ENCODE measurements at places on chromosomes 13 and 19.

DNA sequence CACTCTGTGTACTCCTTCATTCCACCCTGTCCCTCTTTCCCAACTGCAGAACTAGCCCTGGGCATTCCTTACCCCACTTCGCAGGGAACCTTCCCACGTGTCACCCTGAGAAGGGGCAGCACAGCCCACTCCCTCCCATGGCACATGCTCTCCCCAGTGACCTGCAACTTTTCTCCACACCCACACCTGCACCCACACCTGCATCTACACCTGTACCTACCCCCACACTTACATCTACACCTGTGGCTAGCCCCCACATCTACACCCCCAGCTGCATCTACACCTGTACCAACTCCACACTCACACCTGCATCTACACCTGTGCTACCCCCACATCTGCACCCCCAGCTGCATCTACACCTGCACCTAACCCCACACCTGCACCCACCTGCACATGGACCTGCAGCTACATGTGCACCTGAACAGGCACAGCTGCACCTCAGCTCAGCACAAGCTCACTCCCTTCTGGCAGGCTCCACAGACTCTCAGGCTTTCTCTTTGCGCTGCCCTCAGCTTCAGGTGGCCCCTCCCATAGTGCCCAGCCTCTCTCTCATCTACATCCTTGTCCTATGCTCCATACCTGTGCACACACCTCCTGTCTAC lies 234.1 kb downstream of the TUBA3C start:
- DNase-seq: no peak
- H3K4me1 ChIP-seq: no peaks in the 10 kb centered on the region
- H3K4me3 ChIP-seq: no peak overlapping the region
- no peaks in the 10 kb centered on the region for H3K27me3 ChIP-seq
- H3K27ac ChIP-seq: no peak overlapping the region

DNA sequence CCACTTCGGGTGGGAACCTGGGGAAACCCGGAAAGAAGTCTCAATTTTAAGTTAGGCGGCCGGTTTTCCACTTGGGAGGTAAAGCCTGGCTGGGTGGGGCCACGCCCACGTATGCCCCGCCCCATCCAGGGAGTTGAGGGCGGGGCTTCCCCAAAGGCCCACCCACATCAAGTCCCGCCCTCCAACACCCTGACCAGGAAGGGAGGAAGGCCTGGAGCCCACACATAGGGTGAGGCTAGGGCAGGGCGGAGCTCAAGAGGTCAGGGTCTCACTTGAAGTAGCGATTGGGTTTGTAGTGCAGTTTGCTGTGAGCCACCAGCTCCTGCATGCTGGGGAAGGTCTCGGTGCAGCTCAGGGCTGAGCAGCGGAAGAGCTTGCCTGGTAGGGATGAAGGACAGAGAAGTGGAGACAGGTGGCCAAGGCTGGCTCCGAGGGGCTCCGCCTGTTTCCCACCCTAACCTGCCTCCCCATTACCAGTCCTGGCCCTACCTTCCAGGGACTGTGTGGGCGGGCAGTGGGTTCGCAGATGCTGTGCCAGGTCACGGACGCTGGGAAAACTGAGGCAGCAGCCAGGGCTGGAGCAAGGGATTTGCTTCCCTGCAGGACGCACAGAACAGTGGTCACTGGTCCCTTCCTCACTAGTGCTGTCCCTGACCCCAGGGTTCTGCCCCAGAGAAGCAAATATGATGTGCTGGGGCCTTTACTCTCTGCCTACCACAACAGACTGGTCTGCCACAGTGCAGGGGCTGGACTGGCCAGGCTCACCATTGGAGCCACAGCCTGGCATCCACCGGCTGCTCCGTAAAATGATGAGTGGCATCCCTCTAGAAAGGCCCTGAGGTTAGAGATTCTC lies 1.6 kb downstream of the ZNF414 start:
- no peak overlapping the region for H3K27ac ChIP-seq
- H3K4me3 ChIP-seq: no peak overlapping the region
- H3K27me3 ChIP-seq: no peaks in the 10 kb centered on the region
- H3K4me1 ChIP-seq: peaks cover 7% of the 10 kb centered on the region
- H3K36me3 ChIP-seq: no peaks in the 10 kb centered on the region
- no peak for DNase-seq

- peak overlapping the region; percentile 40 for H3K27ac ChIP-seq
- H3K27me3 ChIP-seq: no peaks in the 10 kb centered on the region
- H3K4me1 ChIP-seq: peaks cover 4% of the 10 kb centered on the region
- H3K36me3 ChIP-seq: no peaks in the 10 kb centered on the region
- DNase-seq: peak; percentile 84
Observed at GRCh38 chr13:83449668-83450395, 432.4 kb downstream of the SLITRK1 start.

DNA sequence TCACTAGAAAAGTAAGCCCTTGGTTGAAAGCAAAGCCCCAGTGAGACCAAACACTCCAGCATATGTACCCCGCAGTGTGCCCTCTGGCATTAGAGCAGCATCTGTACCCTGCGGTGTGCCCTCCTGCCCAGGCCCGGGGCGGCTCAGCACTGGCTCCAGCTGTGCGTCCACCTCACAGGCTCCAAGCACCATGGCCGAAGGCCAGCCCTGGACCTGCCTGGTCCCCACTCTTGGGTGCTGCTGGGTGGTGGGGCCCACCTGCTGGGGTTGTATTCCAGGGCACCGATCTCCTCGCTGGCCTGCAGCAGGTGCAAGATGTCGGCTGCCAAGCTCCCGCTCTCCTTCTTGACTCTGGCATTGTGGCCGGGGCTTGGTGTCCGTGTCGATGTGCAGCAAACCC lies 230.2 kb downstream of the TUBA3C start:
- H3K36me3 ChIP-seq: no peaks in the 10 kb centered on the region
- H3K27me3 ChIP-seq: no peaks in the 10 kb centered on the region
- no peaks in the 10 kb centered on the region for H3K4me1 ChIP-seq
- H3K4me3 ChIP-seq: no peak overlapping the region
- H3K27ac ChIP-seq: no peak overlapping the region

GRCh38 chr19:1360818-1361461 lies 22.8 kb upstream of the NDUFS7 start:
- H3K36me3 ChIP-seq: peaks cover 27% of the 10 kb centered on the region
- H3K27me3 ChIP-seq: no peaks in the 10 kb centered on the region
- peak overlapping the region; percentile 53 for H3K4me3 ChIP-seq
- peak overlapping the region; percentile 91 for H3K27ac ChIP-seq
- peak; percentile 89 for DNase-seq
- H3K4me1 ChIP-seq: peaks cover 54% of the 10 kb centered on the region

GRCh38 chr19:5826531-5827341 lies 12.8 kb downstream of the FUT6 start:
- DNase-seq: no peak
- no peaks in the 10 kb centered on the region for H3K27me3 ChIP-seq
- no peak overlapping the region for H3K4me3 ChIP-seq
- peaks cover 13% of the 10 kb centered on the region for H3K4me1 ChIP-seq
- no peak overlapping the region for H3K27ac ChIP-seq

GRCh38 chr19:29622166-29623070 lies 16.3 kb downstream of the POP4 start:
- H3K4me3 ChIP-seq: no peak overlapping the region
- no peak for DNase-seq
- H3K4me1 ChIP-seq: peaks cover 4% of the 10 kb centered on the region
- H3K27ac ChIP-seq: no peak overlapping the region
- H3K27me3 ChIP-seq: no peaks in the 10 kb centered on the region
- H3K36me3 ChIP-seq: no peaks in the 10 kb centered on the region

GRCh38 chr13:30158774-30159445 lies 148.4 kb downstream of the KATNAL1 start:
- peaks cover 9% of the 10 kb centered on the region for H3K27me3 ChIP-seq
- peak overlapping the region; percentile 48 for H3K27ac ChIP-seq
- H3K4me1 ChIP-seq: peaks cover 10% of the 10 kb centered on the region
- DNase-seq: peak; percentile 84
- H3K4me3 ChIP-seq: no peak overlapping the region

- H3K36me3 ChIP-seq: no peaks in the 10 kb centered on the region
- H3K4me3 ChIP-seq: no peak overlapping the region
- no peak overlapping the region for H3K27ac ChIP-seq
- no peak for DNase-seq
- no peaks in the 10 kb centered on the region for H3K4me1 ChIP-seq
Observed at GRCh38 chr19:38429055-38429810, 3.2 kb upstream of the RASGRP4 start.

DNA sequence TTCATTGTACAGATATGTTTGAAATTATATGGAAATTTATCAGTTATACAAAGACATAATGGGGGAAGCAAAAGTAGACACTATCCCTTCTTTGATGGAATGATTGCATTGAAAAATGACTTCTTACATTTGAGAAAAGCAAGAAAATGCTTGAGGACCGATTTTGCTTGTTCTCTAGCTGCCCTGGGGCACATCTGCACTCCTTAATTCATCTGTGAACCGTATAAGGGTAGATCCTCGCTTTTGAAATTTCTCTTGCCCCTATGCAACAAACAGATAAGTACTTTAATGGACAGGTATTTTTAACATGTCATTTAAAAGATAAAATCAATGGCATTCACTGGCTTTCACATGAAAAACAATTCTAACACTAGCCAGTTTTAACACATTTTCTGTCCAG lies 13.5 kb upstream of the MLNR start:
- H3K27me3 ChIP-seq: no peaks in the 10 kb centered on the region
- H3K4me3 ChIP-seq: no peak overlapping the region
- no peak for DNase-seq
- no peaks in the 10 kb centered on the region for H3K4me1 ChIP-seq

DNA sequence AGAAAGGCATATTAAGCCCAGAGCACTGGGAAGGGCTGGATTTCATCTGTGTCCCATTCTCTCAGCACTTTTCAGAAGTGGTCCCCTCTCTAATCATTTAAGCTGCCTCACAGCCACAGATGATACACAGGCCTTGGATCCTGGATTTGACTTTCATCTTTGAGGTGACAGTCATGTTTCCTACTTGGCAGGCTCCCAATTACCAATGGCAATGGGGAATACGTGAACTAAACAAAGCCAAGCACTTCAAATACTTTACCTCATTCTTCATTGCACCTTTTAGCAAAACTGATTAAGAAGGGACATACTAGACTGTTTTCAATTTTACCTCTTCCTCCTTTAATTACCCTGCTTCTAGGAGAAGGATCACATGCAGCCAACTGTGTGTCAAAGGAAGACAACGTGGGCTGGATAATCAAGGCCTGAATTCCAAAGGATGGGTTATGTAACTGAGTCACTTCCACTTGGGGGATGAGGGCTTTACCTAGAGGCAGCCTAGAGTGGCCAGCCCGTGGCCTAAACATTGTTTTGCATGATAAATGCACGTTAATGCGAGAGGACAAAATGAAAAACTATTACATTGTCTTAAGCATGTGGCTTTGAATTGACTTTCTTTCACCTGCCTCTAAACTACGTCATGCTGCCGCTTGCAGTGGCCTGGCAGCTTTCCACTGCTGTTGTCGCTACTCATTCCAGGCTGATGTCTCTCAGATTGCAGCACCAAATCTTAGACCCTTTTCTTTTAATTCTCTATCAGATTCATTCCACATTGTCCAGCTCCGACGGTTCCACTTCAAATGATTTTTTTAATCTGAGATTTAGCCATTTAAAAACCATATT lies 95.0 kb downstream of the KCTD12 start:
- no peaks in the 10 kb centered on the region for H3K36me3 ChIP-seq
- H3K27me3 ChIP-seq: no peaks in the 10 kb centered on the region
- H3K4me1 ChIP-seq: peaks cover 19% of the 10 kb centered on the region

DNA sequence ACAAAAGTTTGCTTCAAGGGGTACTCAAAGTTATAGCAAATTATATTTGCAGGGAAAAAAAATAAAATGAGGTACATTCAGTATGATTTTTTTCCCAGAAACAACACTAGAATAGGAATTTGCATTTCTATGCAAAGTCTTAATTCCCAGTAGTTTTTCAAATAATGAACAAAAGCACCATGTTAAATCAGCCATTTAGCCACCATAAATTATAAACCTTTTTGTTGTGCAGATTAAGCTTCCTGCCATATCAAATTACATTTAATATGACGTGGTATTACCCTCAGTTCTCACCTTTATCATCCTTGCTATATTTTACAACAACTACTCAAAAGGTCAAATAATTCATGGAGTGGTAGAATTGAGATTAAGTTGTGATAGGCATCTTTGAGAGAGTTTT lies 136.6 kb upstream of the FRY start:
- DNase-seq: no peak
- no peaks in the 10 kb centered on the region for H3K27me3 ChIP-seq
- H3K27ac ChIP-seq: no peak overlapping the region
- H3K4me1 ChIP-seq: no peaks in the 10 kb centered on the region
- no peak overlapping the region for H3K4me3 ChIP-seq

DNA sequence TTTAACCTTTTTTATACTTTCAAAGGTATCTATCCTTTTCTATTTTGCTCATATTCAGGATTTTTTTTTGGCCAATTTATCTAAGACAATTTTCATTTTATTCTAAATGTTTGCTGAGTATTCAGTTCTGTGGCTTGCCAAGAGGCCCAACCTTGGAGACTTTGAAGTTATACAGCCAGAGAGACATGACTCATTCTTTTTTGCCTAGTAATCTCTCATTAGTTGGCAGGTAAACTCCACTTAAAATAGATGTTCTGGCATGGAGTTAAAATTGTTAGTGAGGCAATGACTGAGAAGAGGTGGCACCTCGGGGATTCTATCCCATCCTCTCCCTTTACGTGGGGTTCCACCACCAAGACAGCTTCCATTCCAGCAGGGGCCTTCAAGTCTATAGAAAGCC lies 213.8 kb downstream of the KCTD12 start:
- H3K27me3 ChIP-seq: no peaks in the 10 kb centered on the region
- no peaks in the 10 kb centered on the region for H3K36me3 ChIP-seq
- no peak overlapping the region for H3K27ac ChIP-seq
- no peak overlapping the region for H3K4me3 ChIP-seq

DNA sequence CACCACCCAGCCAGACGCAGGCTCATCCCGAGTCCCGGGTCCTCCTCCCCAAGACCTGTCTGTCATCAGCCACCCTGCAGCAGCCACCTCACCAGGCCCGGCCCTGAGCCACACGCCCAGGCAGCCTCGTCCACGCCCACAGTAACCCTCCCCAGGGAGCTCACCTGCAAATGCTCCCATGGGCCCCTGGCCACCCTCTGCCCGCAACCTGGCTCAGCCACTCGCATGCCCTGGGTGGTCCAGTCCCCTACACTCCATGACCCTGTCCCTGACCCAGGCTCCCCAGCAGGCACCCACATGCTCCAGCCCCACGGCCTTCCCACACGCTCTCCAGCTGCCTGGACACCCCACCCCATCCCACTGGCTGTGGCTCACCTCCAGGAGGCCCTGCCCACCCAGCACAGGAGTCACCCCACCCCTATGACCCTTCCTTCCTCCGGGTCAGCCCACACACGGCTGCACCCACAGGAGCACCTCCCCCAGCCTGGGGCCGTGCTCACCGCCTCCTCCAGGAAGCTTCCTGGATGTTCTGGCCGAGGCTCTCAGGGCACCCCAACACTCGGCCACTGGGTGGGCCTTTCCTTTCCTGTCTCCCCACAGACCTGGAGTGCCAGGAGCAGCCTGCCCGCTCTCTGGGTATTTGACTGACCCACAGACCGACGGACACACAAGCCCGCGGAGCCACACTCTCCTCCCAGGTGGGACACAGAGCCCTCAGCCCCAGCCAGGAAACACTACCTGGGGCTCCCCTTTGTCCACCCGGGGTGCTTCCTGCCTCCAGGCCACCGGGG lies 3.6 kb downstream of the TMEM259 start:
- no peaks in the 10 kb centered on the region for H3K36me3 ChIP-seq
- DNase-seq: no peak
- peaks cover 34% of the 10 kb centered on the region for H3K4me1 ChIP-seq
- H3K27me3 ChIP-seq: no peaks in the 10 kb centered on the region
- peak overlapping the region; percentile 48 for H3K27ac ChIP-seq
